Left lobe of liver (tissue), 2 donors: ENCODE measurements at places on chromosomes 2 and 18. TPM values are rescaled to one million over a fixed set of nuclear protein-coding genes. Genes with fewer than 3 reads are reported as not detected.

VWC2L gene
- total RNA-seq, result not detected

ATP5F1A gene
- total RNA-seq, result 314 TPM

SIX3 gene
- not detected for total RNA-seq

CCBE1 gene
- 5.8 TPM for total RNA-seq

DYSF gene
- total RNA-seq, result 30.0 TPM
